ENCODE measurements at places on chromosomes 7 and 10.

GRCh38 chr10:11163780-11164550, 146.3 kb downstream of the CELF2 start:
- DNase-seq: no peak

GRCh38 chr10:35465673-35466072, 129.4 kb downstream of the CCNY start:
- DNase-seq: no peak

- no peak for DNase-seq
Observed at GRCh38 chr10:68096913-68097516, 12.3 kb upstream of the MYPN start.

DNA sequence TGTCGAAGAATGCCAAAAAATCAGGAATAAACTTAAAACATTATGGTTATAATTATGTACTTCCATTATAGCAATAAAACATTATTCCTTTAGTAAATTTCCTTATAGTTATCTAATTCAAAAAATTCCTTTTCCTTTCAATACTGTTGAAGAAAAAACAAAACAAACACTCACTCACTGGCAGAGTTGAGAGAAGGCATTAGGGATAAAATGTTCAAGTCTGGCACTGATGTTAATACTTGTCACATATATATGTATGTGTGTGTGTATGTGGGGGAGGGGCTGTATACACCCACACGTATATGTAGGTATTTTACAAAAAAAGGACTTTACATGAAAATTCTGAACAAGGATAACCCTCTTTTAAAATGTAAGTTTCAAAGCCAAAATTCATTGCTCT, 150.2 kb upstream of the MEOX2 start:
- DNase-seq: no peak

- DNase-seq: no peak
Observed at GRCh38 chr10:78321000-78321399, 287.3 kb downstream of the RPS24 start.

DNA sequence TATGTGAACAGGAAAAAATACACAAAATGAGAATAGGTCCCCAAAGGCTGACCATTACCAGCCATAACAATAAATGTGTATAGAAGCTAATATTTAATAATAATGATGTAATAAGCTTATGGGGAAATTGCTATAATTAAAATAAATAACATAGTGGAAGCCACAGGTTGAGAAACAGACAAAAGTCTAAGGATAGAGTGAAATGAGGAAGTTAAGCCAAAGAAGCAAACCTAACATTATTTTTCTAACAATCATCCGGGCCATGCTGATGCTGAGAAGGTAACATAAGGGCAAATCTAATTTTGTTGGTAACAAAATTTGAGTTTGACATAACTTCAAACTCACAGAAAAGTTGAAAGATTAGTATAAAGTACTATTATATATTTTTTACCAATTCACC, 115.9 kb downstream of the MICU1 start:
- no peak for DNase-seq

DNA sequence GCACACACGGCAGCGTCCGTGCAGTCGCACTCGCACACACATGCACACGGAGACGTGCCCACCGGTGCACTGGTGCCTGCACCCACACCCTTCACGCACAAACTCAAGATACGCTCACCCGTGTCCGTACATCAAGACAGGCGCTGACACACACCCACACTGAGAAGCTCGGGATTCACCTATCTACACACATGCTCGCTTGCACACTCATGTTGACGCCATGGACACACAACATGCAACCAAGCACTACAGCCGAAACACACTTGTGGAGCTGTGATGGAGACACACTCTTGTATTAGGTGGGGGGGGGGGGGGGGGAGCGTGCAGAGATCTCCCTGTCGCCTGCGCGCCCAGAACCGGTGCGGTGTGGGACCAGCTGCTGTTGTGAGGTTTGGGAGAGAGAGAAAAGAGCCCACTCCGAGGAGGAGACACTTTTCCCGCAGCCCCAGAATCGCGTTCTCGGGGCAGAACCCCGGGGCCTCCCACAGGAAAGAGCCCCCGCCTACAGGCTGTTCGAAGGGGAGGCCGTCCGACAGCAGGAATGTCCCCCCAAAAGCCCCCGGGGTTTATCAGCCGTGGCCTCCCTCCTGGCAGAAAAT, 605 bp upstream of the NFKB2 start:
- DNase-seq: no peak

GRCh38 chr7:144670218-144670617, 165.6 kb downstream of the TPK1 start:
- no peak for DNase-seq

DNA sequence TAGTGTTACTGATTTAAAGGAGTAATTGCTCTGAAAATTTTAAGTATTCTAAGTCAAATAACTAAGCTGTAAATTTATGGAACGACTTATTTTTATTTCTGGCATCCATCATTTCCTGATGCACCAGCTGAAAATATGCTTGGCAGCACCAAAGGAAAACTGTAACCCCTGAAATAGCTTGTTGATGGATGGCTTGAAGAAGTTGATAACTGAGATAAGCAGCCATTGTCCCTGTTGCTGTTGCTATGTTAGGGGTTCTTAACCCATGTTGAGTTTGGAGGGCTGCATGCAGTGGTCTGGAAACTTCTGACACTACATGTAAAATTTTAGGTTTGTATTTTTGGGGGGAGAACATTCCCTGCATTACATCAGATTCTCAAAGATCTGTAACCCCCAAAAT, 30.6 kb downstream of the RPA3 start:
- DNase-seq: no peak

- DNase-seq: no peak
Observed at GRCh38 chr10:18229826-18230225, 89.6 kb downstream of the CACNB2 start.

DNA sequence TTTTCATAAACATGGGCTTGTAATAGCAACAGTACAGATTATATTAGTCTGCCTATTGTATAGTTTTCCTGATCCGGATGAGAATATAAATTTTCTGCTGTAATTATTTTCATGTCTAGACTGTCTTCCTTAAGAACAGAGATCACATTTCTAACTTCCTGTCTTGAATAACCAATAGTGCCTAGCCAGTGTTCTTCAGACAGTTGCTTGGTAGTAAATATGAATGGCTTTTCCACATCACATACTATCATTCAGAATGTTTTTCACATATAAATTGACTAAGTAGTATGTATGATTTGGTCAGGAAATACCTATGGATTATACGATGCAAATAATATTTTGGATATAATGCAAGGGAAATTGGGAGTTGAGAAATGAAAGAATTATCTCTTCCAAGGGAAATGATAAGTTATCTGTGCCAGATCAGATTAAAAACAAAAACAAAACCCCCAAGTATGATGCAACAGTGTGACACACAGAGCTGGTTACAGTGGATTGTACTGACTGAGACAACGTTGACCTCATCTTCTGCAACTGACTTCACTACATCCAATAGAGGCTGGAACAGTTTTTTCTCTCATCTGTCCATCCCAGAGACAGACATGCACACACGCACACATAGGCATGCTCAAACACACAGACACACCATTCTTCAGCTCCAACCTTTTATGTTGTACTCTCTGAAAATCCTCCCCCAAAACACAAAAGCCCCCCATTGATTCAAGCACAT, 16.4 kb downstream of the ITGA8 start:
- DNase-seq: no peak

DNA sequence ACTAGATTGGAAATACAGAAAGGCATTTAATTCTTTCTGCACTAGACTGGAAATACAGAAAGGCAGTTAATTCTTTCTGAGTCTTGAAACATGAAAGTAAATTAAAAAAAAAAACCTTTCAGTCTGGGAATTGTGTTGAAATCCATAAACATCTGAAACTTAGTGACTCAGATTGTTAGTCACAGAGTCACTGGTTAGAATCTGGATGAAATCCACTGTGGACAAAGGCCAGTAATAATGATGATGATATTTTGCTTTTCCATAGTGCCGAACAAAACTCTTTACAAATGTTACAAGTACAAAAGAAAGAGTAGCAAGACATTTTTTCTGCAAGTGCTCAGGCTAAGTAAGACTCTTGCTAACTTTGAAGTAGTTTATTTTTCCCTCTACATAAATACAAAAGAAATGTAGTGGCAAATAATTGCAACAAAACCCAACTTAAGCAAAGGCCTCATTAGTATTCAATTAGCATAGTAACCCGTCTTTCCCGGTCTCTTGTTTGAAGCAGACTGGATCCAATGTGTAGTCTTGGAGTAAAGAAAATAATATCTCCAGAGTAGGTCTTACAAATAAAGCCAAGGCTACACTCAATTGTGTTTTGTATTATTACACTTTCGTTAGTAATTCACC, 5.8 kb upstream of the PRTFDC1 start:
- DNase-seq: no peak

- no peak for DNase-seq
Observed at GRCh38 chr7:132113536-132114371, 462.5 kb downstream of the PLXNA4 start.

DNA sequence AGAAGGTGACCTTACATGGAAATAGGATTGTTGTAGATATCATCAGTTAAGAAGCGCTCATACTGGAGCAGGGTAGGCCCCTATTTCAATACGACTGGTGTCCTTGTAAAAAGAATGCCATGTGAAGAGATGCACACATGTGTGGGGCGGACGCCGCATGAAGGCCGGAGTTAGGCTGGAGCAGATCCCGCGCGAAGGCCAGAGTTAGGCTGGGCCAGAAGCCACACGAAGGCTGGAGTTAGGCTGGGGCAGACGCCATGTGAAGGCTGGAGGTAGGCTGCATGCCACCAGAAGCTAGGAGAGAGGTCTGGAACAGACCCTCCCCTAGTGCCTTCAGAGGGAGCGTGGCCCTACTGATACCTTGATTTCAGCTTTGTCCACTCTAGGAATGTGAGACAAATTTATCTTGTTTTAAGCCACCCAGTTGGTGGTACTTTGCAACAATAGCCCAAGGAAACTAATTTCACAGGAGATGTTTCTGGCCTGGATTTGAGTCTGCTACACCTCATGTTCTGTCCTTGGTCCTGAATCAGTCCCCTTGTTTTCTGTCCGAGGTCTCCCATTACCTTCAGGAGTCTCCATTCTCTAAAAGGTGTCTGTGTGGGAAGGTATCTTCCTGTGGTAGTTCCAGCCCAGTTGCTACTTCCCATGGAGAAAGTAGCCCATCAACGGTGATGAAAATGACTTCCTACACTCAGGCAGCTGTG, 585.8 kb downstream of the LRMDA start:
- no peak for DNase-seq

- no peak for DNase-seq
Observed at GRCh38 chr10:80700252-80700651, 162.6 kb downstream of the SH2D4B start.

- DNase-seq: no peak
Observed at GRCh38 chr7:1654738-1655475, 15.2 kb upstream of the ELFN1 start.

DNA sequence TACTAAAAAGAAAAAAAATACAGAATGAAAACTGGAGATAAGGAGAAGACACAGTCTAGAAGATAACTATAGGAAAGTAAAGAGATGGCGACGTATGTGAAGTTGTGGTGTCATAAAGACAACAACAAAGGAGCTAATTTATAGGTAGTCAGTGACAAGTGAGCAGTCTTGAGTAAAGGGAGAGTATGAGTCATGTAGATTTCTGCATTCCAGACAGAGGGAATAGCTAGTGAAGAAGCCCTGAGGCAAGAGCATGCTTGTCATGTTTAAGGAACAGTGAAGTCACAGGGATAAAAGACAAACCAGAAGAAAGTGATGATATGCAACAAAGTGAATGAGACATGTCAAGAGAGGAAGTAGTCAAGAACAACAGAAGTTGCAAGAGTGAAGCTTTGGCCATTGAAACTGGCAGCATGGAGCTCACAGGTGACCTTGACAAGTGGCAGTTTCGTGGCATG, 2.3 kb upstream of the MIOS start:
- DNase-seq: no peak

GRCh38 chr10:63055705-63056104, 77.4 kb upstream of the NRBF2 start:
- no peak for DNase-seq

- DNase-seq: no peak
Observed at GRCh38 chr7:135420786-135421185, 89.1 kb downstream of the CNOT4 start.

- no peak for DNase-seq
Observed at GRCh38 chr7:154892459-154892858, 110.5 kb downstream of the PAXIP1 start.

DNA sequence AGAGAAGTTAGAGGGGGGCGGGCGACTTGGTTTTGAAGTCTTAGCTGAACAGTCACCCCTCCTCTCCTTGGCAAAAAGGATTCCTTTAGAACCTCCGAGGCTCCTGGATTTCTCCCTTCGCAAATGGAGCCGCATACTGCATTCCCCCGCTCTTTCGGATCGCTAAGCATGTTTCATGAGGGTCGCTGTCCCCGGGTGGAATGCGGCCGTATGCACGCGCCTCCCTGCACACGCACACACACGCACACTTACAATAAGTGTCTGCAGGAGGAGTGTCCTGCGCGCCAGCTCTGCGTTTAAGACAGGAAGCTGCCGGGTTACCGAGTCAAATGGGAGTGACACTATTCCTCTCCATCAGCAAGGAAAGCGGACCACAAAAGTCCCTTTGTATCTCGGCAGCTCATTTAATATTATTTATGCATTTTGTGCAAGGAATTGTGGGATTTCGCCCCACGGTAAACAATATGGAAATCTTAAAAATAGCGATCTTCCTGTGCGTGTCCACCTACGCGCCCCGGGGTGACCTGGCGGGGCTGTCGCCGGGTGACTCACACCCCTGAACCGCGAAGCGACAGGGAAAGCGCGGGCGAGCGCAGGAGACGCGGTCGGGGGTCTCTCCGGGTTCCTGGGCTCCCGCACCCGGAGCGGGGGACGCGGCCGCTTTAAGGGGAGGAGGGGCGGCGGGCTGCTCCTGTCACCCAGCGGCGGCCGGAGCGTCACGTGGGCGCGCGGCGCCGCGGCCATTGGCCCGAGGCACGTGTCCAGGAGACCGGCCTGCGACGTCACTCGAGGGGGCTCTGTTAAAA, 988 bp upstream of the EN2 start:
- no peak for DNase-seq

- no peak for DNase-seq
Observed at GRCh38 chr10:79561257-79561656, 1.1 kb upstream of the SFTPA2 start.

DNA sequence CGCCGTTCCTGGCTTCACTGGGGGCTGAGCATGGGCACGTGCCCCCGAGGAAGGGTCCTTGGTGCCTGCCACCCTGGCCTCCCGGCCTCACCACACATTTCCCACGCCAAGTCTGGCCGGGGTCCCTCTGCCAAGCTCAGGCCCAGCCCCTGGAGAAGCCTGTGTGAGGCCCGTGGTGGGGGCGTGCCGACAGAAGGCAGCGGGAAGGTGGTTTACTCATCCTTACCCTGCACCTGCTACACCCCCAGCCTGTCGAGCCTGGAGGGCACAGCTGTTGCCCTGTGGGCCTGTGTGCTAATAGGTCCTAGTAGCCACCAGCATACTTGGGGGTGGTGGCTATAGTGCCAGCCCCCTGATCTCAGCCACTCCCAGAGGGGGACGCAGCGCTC, 46.7 kb downstream of the NKX6-2 start:
- no peak for DNase-seq

All from esophagus squamous epithelium (tissue), 5 donors.